ENCODE measurements at places on chromosomes 2 and 18.

DNA sequence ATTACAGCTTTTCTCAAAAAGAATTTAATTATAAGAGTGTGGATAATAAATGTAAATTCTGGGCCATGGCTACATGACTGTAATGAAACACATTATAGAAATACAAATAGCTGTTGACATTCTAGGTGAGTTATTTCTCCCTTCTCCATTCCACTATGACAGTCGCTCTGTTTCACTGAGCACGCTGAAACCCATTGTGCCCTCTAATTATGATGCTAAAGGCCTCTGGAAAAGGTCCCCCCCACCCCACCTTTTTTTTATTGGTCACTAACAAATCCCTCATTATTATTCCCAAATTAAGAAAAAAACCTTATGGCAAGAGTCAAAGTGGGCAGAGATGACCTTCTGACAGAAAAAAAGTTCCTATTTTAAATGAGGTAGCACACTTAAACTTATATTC is 285.0 kb upstream of the SIX3 start:
- no peak for DNase-seq

- DNase-seq = no peak
Observed at GRCh38 chr2:39755466-39755865, 23.6 kb downstream of the THUMPD2 start.

DNA sequence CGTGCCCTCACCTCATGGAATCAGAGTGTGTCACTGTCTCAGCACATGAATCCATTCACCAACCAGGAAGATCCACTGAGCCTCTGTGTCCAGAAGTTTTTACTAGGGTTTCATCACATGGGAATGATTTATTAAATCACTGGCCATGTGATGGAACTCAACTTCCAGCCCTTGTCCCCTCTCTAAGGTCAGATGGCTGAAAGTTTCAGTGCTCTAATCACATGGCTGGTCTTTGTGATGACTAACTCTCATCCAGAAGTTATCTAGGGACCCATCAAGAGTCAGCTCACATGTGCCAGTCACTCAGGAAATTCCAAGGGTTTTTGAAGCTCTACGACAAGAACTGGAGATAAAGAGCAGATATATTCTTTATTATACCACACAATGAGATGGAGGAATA is 140.5 kb upstream of the GYPC start:
- no peak for DNase-seq

GRCh38 chr2:241559323-241560161 is 997 bp downstream of the BOK start:
- DNase-seq = no peak

GRCh38 chr2:23681356-23682140 is 245.4 kb downstream of the ATAD2B start:
- DNase-seq = no peak

- DNase-seq = no peak
Observed at GRCh38 chr2:51710222-51710621, 678.3 kb upstream of the NRXN1 start.

DNA sequence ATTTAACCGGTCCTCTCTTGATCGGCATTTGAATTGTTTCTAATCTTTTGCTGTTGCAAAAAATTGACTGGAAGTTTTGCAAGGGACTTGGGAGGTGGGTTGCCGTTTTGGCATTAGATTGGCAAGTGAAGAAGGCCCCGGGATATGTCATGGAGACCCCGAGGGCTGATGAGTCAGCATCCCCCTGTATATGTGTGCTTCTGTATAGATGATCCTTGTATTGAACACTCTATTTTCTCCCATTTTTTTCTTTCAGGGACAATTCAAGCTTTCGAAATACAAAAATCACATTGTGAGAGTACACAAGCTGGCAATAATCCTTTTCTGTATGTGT is 30.1 kb downstream of the EIF4E2 start:
- DNase-seq = no peak

- DNase-seq = no peak
Observed at GRCh38 chr2:10047616-10048500, 4.5 kb downstream of the KLF11 start.

- DNase-seq = no peak
Observed at GRCh38 chr2:236872015-236872414, 213.7 kb upstream of the COPS8 start.

GRCh38 chr2:135694711-135695110 is 46.9 kb upstream of the UBXN4 start:
- no peak for DNase-seq

DNA sequence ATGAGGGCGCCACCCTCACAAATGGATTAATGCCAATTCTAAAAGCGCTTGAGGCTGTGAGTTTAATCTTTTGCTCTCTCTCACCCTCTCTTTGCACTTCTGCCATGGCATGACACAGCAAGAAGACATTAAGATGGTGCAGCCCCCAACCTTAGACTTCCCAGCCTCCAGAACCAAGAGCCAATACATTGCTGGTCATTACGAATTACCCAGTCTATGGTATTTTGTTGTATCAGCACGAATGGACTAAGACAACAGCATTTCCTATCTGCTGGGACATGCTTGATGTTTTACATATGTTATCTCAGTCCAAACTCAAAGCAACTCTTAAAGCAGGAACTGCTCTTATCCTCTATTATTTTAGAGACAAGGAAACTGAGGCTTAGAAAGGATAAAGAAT is 222.9 kb downstream of the STK39 start:
- DNase-seq = no peak

DNA sequence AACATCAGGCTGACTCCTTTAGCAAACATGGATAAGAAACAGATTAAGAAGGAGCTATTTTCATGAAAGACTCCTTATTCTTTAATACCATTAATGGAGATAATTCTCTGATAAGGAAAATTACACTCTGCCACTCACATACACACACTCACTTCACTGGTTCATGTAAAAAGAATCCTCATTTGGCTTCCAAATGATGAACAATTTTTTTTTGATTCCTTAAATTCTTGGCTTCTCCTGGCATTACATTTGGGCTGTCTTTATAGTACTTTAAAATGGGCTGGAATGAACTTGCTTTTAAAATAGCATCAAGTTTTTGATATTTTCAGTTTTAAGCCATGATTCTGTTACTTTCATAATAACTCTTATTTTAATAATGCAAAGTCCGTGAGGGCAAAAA is 328.6 kb downstream of the SLC8A1 start:
- no peak for DNase-seq

DNA sequence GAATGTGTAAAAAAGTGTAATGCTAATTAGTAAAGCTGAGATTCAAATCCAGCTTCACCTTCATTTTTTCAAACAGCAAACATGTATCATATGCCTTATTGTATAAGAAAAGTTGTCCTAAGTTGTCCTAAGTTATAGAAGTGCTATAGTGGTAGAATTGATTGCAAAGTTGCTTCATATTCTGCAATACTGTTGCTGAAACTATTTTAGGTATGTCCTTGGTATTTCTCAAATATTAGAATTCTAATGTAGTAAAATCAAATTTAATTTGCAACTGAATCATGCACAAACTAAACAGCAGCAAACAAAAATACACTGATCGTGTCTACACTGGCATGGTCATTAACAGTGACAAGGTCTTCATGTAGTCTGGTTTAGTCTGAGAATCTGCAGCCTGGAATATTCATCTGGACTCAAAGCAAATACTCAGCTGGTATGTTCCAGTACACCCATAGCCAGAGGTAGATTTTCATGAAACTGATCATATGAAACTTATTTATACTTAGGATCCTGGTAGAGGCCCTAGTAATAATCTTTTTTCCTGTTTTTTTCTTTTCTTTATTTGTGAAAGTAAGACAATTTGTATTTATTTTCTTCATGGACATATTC is 555.6 kb upstream of the ZEB2 start:
- DNase-seq = no peak

DNA sequence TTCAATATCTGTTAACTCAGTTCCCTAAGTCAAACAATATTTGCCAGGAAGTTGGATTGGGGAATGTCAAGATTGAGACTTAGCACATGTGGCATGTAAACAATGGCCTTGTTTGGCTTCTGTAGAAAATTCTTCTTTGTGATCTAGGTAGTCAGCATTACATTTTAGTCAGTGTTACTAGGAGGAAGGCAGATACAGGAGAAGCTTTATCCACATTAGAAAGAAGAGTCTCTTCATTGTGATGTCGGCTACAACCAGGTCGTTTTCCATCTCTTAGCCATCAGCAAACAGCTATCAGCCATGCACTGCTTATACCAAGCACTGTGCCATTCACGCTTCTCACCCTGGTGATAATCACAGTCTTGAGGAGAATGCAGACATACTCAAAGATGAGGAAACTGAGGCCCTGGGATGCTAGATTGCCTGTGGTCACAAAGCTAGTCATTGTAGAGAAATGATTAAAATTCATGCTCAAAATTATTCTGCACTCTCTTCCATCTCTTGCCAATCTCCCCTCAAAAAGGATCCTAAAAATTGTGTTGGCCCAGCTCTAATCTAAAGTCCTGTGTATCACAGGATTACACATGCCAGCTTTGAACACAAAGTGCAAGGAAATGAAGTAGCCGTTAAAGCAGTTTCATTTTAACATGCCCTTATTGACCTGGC is 3.2 kb downstream of the GALNT5 start:
- no peak for DNase-seq

DNA sequence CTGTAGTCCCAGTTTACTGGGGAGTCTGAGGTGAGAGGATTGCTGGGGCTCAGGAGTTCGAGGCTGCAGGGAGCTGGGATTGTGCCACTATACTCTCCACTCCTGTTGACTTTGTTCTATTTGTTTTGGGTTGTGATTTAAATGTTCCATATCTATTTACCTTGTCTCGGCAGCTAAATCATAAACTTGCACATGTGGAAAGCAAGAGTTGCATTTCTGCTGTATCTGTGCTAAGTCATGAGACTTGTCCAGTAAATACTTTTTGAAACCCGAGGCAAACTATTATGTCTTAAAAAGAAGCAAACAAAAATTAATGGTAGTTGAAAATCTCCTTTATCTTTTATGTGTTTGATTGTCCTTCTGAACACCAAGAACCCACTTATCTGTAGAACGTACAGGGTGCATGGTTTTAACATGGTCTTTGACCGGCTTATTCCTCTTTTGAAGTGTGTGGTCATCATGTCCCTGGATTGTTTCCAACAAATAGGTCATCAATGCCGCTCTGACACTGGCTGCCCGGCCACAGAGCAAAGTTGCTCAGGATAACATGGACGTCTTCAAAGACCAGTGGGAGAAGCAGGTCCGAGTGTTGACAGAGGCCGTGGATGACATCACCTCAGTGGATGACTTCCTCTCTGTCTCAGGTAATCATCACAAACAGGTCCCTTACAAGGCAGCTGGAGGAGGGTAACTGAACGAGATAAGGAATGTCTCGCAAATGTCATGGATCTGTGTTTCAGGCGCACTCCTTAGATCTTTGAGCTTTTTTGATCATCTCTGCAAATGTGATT is 241.1 kb upstream of the LRRTM1 start:
- no peak for DNase-seq

DNA sequence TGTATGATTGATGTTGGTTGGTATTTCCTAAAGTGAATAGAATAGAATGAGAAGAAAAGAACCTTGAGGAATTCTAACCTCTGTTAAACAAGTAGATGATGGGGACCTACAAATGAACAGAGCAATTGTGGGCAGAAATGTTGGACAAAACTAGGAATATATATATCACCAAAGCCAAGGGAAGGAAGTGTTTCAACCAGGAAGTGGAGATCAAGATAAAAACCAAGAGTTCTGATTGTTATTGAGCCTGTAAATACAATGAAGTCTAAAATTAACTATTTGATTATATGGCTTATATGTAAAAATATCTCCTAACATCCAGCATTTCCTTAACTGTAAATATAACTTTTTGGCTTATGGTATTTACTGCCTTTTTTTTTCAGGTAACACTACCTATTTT is 730.0 kb downstream of the SOCS6 start:
- DNase-seq = no peak

- DNase-seq = no peak
Observed at GRCh38 chr2:61288070-61288841, 126.3 kb downstream of the C2orf74 start.

- DNase-seq = no peak
Observed at GRCh38 chr2:173044686-173045085, 31.0 kb upstream of the MAP3K20 start.

GRCh38 chr2:84022810-84023431 is 436.2 kb downstream of the SUCLG1 start:
- DNase-seq = peak; percentile 66

- no peak for DNase-seq
Observed at GRCh38 chr2:159249990-159250715, 36.4 kb downstream of the WDSUB1 start.

- DNase-seq = no peak
Observed at GRCh38 chr18:58851856-58852255, 12.8 kb upstream of the ZNF532 start.

GRCh38 chr2:188979187-188980114 is 5.3 kb downstream of the COL3A1 start:
- no peak for DNase-seq

GRCh38 chr2:167504061-167504460 is 615.8 kb downstream of the XIRP2 start:
- DNase-seq = no peak

DNA sequence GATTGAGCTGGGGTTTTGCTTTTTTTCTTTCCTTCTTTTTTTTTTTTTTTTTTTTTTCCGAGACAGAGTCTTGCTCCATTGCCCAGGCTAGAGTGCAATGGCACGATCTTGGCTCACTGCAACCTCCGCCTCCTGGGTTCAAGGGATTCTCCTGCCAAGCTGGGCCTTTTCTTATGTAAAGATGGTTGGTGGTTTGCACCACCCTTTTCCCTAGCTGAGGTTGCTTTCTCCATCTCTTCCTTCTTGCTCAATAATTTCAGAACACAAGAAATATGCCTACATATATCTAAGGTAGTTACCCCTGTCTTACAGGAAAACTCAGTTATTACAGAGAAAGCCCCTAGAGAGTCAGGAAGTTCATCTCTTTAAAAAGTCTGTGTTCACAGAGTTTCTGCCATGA is 7.0 kb downstream of the TTC39C start:
- DNase-seq = no peak

GRCh38 chr2:224570328-224570993 is 14.7 kb downstream of the CUL3 start:
- no peak for DNase-seq

- DNase-seq = peak; percentile 35
Observed at GRCh38 chr2:7692657-7693161, 775.5 kb downstream of the RNF144A start.

- DNase-seq = no peak
Observed at GRCh38 chr2:52077159-52077558, 1045.2 kb upstream of the NRXN1 start.

DNA sequence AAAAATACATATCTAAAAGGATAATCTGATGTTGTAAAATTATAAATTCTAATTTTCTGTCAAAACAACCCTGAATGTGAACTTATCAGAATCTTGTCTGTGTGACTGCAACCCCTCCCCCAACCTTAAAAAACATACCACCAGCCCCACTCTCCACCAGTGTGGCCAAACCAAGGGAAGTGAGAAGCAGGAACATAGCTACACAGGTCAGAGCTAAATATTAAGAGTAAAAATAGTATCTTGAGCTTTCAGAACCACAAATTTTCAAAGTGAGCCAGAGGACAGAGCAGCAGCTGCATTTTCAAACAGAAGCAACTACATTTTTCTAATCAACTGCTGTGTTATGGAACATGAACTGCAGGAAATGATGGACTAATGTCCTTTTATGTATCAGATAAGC is 156.7 kb downstream of the SLC4A10 start:
- DNase-seq = no peak

All from SHP77 (cell line).